ENCODE measurements at places on chromosomes 11 and 22.

GRCh38 chr11:100536979-100537378 is 150.1 kb upstream of the ARHGAP42 start:
- DNase-seq, result no peak

DNA sequence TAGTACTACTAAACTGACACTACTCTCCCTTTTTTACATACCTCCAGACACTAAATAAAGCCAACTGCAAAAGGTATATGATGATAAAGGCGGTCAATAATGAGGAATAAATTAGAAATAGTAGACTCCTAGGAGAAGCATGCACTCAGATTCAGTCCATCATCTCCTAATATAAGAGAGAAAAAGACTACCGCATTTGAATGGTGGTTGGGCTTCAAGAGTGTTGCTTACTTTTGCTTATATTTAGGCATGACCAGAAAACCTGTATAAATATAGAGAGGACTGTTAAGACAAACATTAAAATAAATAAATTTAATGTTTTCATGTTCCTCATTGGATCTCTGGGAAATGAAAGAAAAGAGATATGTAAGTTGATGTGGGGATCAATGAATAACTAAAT is 1137.0 kb downstream of the FAM181B start:
- no peak for DNase-seq

- no peak for DNase-seq
Measured at GRCh38 chr11:20156280-20156875, 3.9 kb downstream of the DBX1 start.

DNA sequence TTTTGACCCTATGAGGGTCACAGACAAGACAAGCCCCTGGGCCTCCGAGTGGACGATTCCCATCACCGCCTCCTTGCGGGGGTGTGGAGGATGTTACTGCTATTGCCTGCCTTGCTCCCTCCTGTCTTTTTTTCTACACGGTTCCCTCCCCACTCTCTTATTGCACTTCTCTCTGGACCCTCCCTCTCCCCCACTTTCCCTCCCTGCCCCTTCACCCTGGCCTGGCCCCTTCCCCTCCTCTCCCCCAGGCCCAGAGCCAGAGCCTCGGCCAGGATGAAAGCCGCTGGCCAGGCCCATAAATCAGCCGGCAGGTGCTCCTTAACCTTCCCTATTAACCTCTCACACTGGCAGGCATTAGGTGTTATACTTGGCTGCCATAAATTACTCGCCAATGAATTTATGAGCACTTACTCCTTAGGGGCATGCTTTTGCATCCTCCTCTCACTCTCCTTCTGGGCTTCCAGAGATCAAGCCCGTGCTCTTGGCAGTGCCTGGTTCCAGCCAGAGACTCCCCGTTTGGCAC is 18.3 kb upstream of the ALX4 start:
- DNase-seq, result no peak

DNA sequence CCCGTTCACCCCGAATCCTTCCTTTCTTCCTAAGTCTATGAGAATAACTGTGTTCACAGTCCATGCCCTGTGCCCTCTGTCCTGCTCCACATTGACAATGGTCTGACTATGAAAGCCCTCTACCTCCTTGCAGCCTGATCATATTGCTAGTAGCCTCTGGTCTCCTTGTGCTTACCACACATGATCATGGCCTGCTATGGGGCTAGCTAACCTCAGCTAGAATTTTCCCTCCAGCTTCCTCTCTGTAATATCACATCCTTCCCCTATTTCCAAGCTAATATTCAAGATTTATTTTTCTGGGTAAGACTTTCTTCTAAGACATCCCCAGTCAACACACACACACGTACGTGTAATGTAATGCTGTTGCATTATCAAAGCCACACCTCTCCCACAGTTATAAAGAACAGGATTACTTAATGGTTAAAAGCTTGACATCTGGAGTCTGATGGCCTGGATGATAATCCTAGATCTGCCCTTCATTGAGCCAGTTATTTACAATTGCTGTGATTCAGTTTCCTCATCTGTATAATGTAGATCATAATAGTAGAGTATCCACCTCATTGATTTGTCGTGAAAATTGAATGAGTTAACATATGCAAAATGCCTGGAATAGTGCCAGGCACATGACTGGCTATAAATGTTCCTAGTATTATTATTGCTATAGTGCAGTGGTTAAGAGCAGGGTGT is 214.4 kb upstream of the BLID start:
- no peak for DNase-seq

DNA sequence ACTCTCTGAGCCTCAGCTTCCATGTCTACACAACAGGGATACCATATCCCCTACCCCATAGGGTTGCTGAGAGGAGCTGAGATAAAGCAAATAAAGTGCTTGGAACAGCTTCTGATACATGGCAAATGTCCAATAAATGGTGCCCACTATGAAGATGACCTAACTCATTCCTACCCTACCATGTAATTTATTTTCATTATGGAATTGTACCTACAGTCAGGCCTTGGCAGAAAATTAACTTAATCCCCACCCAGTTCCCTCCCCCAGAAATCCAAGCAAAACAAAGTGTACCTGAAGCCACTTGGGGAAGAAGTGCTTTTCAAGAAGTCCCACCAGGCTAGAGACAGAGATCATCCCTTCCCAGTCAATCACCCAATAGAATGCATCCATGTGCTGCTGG is 10.8 kb downstream of the SRRD start:
- DNase-seq, result no peak

DNA sequence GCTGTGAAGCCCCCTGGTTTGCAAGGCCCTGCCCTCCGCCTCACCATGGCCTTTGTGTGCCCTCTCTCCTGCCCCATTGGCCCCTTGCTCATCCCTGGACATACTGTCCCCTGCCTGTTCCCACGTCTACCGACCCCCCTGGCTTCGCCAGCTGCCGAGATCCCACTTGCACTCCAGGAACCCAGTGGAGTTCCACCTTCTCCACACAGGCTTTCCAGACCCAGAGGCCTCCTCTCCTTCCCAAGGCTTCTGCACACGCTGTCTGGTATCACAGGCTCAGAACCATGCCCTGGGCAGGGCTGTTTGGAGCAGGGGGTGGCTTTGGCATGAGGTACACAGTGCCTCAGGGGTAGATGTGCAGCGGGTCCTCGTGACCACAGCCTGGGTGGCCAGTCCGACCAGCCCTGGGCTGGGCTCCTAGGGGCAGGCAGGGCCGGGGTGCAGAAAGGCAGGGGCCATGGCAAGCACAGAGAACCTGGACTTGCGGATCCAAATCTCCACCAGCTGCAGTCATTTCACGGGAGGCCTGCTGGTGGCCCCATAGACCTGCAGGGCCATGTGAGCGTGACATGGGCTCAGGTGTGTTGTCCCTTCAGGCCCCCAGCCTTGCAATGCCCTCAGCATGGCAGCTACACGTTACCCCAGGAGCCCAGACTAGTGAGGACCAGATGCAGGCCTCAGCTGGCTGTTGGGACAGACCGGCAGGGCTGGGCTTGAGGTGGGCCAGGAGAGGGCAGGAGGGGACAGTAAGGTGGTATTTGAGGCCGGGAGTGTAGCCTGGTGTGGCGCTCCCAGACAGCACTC is 9.5 kb downstream of the GRK2 start:
- no peak for DNase-seq

DNA sequence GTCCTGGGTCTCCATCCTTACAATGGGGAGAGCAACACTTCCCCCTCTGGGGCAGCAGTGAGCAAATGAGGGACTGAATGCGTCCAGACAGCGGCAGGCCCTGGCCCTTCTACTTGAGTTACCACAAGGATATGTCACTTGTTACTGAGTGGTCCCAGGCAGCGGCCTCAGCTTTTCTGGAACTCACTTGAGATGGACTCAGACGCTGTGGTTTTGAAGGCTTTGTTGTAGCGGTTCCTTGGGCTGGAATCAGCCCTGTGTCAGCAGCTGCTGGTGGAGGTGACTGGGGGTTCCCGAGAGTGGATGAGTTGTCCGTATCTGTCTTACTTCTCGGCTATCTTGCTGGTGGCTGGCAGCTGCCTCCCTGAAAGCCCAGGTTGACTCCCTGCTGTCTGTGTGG is 77.0 kb downstream of the MICAL2 start:
- DNase-seq, result no peak

DNA sequence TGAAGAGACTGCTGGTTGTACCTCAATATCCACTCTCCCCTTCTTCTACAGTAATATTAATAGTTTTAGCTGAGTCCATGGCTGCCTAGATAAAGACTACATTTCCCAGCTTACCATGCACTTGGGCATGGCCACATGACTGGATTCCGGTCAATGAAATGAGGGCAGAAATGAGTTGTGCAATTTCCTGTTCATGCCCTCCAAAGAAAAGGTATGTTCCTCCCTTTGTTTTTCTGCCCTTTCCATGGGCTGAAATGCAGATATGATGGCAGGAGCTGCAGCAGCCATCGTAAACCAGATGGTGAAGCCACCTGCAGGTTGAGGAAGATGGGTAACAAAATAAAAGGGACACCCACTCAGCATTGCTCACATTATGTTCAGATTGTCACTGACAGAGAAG is 15.3 kb upstream of the ELFN2 start:
- no peak for DNase-seq

DNA sequence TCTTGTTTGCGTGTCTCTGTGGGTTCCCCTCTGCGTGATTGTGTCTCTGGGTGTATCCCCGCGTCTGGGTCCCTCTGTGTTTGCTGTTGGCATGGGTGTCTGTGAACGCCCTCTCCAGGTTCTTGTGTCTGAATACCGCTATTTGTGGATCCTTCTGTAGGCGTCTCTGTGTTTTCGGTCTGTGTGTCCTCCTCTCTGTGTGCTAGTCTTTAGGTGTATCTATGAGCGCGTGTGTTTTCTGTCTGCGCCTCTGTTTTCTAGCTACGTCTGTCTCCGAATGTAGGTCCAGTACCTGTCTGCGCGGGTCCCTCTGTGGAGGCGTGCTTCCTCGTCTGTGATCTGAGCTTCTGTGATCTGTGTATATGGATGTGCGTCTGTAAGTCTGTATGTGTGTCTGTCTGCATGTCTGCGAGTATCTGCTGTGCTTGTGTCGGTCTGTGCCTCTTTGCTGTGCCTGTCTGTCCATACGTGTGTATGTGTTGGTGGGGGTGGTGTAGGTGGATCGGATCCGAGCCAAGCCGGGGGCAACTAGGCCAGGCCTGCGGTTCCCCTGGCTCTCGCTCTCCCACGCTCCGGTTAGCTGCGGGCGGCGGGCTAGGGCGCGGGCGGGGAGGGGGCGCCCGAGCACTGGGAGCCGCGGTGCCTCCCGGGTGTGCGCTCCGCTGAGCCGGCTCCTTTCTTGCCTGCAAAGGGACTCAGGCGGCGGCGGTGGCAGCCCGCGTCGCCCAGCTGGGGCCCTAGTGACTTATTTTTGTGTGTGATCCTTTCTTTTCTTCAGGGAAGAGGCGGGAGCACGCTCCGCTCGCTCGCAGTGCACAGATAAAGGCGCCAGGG is 105.3 kb upstream of the E2F8 start:
- peak; percentile 34 for DNase-seq

DNA sequence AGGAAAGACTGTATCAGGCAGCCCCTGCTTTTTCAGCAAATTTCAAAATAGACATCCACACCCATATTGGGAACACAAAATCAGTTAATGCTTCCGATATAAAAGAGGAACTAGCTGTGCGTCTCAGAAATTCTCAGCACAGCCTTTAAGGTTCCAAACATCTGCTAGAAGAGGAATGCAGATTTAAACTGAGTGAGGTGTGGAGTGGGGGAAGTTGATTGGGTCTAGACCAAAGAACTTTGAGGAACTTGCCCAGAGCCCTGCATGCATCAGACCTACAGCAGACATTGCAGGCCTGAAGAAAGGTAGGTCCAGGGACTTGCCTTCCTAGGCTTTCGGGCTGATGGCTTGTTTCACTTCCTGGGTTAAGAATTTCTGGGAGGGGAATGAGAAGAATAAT is at the start of gene MS4A4A:
Gene MS4A4A (plus strand): TSS at position 255 of the 400 bp plus-strand sequence. CDS start 10 bp downstream, at position 265.
- peak; percentile 21 for DNase-seq

- peak; percentile 86 for DNase-seq
Measured at GRCh38 chr22:29782061-29782845, 15.1 kb downstream of the UQCR10 start.

DNA sequence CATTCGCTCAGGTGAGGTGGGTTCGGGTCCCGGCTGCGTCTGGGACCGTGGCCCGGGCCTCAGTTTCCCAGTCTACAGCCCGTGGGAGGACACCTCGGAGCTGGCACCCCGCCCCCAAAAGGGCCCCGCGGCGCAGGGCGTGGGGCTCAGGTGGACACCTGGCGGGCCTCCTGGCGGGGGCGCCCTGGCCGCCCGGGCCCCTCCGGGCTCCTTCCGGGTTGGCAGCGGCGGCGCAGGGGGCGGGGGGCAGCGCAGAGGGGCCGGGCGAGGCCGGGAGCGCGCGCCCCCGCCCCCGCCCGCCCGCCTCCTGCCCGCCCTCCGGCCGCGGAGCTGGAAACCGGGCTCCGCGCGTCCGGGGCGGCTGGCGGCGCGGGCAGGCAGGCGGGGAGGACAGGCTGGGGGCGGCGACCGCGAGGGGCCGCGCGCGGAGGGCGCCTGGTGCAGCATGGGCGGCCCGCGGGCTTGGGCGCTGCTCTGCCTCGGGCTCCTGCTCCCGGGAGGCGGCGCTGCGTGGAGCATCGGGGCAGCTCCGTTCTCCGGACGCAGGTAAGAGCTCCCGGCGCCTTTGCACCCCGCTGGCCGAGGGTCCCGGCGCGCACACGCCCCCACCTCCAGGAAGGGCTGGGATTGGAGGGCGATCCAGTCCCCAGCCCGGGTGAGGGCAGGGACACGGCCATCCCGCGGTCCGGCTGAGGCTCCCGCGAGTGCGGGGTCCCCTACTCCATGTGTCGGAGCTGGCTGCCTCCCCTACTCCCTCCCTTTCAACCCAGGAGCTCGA is at the start of gene EMID1:
Gene EMID1 (plus strand): TSS at position 303 of the 778 bp plus-strand sequence. CDS start 143 bp downstream, at position 446.
- peak; percentile 85 for DNase-seq

GRCh38 chr11:12524865-12525264 is 147.5 kb downstream of the PARVA start:
- no peak for DNase-seq

- DNase-seq, result peak; percentile 67
Measured at GRCh38 chr11:48169717-48170116, 46.9 kb upstream of the OR4B1 start.

DNA sequence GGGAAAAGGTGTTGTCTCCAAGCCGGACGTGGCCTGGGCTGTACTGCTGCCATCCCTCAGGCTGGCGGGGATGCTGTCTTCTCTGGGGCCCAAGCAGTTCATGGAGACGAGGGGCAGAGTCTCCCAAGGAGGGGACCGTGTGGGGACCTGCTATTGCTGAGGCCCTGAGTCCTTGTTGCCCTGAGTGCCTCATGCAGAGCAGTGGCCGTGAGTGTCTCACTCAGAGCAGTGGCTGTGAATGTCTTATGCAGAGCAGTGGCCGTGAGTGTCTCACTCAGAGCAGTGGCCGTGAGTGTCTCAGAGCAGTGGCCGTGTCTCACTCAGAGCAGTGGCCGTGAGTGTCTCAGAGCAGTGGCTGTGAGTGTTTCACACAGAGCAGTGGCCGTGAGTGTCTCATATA is 54.7 kb downstream of the GRAMD4 start:
- no peak for DNase-seq

GRCh38 chr22:29308148-29308790 is 1.8 kb downstream of the GAS2L1 start:
- no peak for DNase-seq

DNA sequence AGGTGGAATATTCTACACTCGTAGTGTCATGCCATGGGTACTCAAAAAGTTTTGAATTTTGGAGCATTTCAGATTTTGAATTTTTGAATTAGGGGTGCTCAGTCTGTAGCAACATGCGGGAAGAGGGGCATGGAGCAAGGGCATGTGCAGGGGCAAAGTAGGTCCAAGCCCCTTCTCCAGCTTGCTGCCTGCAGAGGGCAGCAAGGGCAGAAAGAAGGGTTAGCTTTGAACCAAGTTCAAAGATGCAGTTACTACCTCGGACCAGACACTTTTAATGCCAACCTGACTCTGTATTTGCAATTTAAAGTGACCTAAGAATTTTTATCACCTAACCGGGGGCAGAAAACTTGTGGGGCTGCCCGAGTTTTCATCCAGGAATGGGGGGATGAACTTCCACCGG is 68.2 kb downstream of the CD82 start:
- DNase-seq, result no peak

- DNase-seq, result no peak
Measured at GRCh38 chr11:113989381-113989780, 14.5 kb downstream of the HTR3A start.

Data from stomach (tissue), 19 donors.